Keratinocyte (primary cell): ENCODE measurements at places on chromosomes 6 and 20.

DNA sequence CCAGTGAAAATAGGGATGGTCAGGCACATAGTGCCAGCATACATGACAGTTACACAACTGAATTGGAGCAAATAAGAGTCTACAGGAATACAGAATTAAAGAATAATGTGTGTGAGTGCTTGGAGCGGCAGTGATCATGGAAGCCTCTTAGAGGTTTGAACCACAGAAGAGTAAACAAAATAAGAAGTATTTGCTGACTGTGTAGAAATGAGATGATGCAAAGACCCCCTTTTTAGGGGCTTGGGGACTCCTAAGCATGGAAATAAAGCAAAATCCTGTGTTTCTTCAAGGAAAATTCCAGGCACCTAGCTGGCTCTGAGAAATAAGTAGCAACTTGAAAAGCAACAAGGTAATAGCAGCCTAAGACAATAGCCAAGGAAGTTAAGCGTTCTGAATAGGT lies 6.8 kb downstream of the OR2H2 start:
- DNase-seq = no peak

DNA sequence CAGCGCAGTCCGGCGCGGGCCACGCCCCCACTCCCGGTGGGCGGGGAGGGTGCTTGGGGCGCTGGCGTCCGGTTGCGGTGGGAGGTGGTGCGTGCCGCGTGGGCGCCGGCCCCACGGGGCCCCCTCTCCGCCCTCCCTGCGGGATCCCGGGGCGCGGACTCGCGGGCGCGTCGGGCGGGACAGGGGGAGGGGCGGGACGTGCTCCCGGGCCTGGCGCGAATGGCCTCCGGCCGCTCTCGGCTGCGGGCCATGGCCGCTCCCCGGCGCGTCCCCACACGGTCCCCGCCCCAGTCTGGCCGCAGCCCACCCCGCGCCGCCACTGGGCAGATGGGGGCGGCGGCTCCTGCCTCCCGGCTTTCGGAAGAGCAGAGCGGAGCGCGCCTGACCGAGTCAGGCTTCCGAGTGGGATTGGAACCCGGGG lies 771 bp upstream of the PPP1R3G start:
- DNase-seq = no peak

DNA sequence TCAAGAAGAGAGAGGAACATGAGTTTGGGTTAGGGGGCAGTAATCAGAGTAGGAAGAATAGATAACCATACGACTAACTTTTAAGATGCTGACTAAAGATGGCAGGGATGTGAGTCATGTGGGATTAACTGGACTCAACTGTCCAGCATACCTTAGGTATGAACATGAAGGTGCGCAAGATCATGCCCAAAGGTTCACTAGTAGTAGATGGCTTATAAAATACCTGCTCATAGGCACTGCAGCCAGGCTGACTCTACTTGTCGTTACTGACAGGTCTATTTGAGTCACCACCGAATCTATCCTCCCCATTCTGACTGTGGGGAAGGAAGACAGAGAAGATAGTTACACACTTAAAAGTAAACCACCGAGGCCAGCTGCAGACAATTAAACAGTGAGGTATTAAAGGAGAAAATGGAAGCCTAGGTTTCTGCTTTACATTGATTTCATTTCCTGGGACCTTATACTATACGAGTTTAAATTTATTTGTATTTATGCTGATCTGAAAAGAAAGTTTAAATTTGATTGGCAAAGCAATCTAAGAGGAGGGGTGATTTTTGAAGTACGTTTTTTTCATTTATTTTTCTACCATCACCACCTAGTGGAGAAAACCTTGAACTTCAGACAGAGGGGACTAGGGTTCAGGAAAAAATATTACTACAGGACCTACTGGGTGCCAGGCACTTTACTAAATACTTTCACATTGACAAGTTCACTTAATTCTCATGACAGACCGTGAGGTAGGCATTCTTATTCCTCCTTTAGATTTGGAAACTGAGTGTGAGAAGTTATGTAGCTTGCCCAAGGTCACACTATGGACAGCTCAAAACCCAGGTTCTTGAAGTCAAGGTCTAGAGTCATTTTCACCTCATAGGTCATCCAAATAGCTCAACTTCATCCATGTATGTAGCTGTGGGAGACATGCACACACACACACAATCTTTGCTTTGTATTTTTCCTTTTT lies 4.0 kb upstream of the WRNIP1 start:
- no peak for DNase-seq

DNA sequence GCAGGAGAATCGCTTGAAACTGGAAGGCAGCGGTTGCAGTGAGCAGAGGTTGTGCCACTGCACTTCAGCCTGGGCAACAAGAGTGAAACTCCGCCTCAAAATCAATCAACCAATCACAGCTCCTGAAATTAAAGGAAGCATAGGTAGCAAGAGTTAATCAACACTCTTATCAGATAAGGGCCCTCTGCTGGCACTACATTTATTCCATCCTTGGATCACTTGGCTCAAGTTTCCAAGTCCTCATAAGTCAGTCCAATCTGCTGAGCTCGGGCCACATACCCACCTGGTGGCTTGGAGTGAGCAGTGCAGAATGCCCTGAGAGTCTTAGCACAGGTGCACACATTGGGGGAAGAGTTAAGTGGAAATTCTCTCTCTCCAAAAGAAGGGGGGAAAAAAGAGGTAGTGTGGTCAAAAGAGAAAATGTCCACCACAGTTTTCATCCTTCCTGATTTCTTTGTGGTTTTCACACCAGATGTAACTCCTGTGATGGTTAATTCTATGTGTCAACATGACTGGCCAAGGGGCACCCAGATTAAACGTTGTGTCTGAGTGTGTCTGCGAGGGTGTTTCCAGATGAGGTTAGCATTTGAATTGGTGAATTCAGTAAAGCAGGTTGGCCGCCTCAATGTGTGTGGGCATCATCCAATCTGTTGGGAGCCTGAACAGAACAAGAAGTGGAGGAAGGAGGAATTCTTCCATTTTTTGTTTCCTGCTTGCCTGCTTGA lies 14.2 kb upstream of the FAM8A1 start:
- peak; percentile 41 for DNase-seq

DNA sequence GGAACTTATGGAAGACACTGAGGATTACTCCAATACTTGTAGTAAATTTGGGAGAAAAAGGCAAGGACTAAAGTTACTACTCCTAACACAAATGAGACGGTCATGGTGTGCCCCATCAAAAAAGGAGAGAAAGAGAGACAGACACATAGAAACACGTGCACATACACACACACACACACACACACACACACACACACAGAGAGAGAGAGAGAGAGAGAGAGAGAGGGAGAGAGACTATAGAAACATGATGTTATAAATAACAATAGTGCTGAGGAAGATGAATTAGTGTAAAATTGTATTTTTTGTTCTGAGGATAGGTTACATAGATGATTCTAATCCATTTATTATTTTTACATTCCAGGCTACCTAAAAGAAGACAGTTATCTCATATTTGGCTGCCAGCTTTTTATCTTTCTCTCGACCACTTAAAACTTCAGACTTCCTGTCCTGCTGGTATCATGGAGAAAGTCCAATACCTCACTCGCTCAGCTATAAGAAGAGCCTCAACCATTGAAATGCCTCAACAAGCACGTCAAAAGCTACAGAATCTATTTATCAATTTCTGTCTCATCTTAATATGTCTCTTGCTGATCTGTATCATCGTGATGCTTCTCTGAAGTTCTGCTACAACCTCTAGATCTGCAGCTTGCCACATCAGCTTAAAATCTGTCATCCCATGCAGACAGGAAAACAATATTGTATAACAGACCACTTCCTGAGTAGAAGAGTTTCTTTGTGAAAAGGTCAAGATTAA lies 10.5 kb downstream of the PLN start:
- no peak for DNase-seq

DNA sequence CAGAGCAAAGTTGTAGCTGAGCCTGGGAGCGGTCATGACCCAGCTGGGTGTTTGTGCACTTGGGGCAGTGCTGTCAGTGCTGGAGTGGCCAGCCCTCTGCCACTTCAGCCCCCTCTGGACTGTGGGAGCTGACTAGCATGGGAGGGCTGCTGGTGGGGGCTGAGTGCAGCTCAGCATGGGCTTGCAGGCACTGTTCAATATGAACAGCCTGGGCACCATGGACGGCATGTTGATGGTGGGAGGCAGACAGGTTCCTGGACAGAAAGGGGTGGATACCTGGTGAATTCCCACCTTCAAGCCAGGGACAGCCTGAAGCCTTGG lies 50.5 kb downstream of the GGTLC1 start:
- DNase-seq = no peak

DNA sequence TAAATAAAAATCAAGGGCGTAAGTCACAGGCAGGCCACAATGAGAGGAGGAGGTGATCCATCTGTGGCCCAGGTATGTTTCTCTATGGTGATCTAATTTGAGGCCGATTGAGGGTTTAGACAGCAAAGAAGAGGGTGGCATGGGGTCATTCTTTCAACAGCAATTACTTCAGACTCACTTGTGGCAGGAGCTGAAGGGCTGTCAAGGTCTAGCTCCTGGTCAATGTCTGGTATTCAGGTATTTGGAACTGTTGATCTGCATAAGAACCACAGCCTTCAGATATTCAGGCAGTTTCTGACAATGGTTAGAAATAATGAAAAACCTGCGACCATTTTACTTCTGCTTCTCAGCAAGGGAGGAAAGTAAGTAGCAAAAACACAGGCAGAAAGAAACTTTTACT lies 259.6 kb downstream of the FOXC1 start:
- DNase-seq = no peak

- no peak for DNase-seq
Measured at GRCh38 chr20:35489717-35490116, 34.3 kb downstream of the CEP250 start.

- DNase-seq = no peak
Measured at GRCh38 chr6:138529478-138529877, 30.2 kb upstream of the NHSL1 start.

DNA sequence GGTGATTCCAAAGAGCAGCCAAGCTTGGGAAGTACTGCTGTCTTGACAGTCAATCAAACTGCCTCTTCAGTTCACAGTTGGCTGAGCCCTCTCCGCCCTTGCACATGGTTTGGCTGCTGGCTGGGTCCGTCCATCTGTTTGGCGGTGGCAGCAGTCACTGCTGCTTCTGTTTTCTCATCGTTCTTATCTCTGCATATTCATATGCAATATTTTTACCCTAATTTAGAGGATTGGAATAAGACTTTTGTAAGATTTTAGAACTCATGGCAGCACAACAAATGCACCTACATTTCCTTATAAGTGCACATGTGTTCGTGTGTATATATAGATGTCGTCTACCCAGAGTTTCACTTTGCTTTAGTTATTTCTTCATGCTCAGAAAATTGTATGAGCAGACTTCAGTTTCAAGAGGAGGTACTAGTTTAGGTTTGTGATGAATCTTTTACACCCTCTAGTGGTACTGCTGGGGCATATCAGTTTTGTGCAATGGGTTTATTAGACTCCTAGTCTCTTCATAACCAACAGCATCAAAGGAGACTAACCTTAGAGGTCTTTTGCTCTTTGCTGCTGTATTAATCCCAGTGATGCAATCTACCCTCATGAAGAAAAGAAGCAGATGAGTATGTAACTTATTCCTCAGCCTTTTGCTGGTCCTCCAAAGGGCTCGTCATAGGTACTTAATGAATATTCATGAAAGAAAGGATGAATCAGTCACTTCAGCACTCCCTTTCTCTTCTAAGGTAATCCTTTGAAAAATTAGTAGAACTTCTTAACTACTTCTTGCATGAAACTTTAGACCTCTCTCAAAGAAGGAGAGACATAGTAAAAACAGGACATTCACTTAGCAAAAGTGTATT lies 44.3 kb downstream of the KHDC1L start:
- peak; percentile 13 for DNase-seq

DNA sequence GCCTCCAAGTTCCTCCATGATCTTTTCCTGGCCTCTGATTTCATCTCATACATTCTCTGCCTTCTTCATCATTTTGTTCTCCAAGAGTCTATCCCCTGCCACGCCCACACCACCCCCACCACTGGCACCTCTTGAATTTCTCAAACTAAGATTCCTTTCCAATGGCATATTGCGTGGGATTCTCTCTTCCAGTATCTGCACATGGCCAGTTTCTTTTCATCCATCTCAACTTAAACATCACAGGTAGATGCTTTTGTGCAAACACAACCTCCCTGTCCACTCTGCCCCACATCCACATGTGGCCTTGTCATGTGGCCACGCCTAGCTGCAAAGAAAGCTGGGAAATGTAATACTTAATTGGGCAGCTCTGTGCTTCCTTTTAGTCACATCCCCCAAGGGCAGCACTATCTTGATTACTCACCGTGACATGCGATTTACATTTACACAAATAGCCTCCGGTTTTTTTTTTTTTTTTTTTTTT lies 33.4 kb upstream of the ZMYND8 start:
- peak; percentile 93 for DNase-seq

- DNase-seq = no peak
Measured at GRCh38 chr6:11614534-11615213, 77.1 kb downstream of the TMEM170B start.

DNA sequence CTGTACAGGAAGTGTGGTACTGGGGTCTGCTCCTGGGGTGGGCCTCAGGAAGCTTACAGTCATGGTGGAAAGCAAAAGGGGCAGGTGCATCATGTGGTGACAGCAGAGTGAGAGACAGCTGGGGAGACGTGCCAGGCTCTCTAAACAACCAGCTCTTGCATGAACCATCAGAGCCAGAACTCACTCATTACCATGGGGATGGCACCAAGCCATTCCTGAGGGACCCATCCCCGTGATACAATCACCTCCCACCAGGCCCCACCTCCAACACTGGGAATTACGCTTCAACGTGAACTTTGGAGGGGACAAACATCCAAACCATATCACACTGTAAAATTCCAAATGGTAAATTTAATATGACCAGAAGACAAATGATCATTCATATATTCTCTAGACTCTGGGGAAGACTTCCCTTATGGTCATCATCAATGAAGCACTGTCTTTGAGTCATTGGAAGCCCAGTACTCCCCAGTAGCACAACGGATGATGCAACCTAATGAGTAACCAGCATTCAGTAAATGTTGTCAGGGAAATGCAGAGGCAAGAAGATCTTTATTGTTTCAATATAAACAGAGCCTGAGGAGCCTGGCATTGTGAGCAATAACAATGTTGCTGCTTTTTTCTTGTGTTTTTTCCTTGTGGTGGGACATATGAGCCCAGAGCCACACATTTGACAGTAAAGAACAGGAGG lies 48.2 kb upstream of the RALY start:
- DNase-seq = peak; percentile 7

DNA sequence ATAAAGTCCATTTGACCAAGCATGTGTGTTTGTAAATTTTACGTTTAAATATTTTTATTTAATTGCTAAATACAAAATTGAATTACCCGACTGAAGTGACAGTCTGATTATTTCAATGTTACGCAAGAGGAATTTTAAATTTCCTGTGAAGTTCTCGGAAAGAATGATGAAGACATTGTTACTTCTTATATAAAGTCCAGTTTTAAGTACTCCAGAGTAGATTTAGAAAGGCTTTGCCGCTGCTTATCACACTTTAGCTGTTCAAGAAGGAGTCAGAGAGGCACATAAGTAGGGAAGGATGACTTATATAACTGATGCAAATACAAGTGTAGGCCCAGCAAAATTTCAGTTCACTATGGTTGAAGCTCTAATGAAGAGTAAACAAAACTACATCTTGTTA lies 265.1 kb upstream of the CITED2 start:
- DNase-seq = no peak

GRCh38 chr6:106318851-106319250 lies 6.7 kb downstream of the ATG5 start:
- DNase-seq = no peak

- DNase-seq = no peak
Measured at GRCh38 chr6:167968091-167968490, 29.4 kb upstream of the KIF25 start.
